ENCODE measurements at places on chromosomes 12 and 14.

GRCh38 chr12:30999011-30999410, 72.5 kb downstream of the TSPAN11 start:
- no peak for DNase-seq

DNA sequence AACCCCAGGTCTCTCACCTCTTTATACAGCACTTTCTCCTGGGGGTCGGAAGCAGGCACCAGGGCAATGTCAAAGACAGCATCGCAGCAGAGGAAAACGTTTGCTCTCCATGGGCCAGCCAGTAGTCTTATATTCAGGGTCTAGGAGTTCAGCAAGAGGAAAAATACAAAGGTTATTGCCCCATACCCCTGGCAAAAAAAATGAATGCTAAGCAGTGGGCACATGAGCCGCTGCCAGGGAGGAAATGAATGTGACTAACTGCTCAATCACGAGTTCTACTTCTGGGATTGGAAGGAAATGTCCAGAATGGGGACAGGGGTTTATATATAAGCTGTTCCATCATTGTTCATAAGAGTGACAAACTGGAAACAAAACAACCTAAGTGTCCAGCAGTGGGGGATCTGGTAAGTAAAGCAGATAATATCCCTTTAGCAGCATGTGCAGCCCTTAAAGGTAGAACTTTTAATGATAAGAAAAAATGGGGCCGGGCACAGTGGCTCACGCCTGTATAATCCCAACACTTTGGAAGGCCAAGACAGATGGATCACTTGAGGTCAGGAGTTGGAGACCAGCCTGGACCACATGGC, 53.8 kb downstream of the PHETA1 start:
- DNase-seq, result no peak

GRCh38 chr12:27906127-27906500, 66.4 kb downstream of the PTHLH start:
- no peak for DNase-seq

DNA sequence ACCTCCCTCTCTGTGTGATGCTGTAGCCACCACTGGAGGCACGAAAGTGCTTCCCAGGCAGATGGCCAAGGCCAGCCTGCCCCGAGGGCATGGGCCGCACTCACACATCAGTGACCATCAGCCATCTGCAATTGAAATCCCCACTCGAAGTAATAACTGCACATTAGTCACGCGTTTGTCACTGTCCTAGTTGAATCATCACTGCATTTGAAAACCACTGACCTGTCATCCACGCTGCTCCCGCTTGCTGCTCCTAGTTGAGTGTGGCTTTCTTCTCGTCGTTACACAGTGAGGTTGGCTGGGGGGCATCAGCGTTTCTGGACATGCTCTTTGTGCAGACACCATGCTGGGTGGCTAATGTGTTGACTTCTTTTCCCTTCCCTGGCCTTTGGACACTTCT, 176.1 kb downstream of the ADGRD1 start:
- DNase-seq, result no peak

GRCh38 chr12:60112763-60113162, 516.9 kb downstream of the SLC16A7 start:
- DNase-seq, result no peak

DNA sequence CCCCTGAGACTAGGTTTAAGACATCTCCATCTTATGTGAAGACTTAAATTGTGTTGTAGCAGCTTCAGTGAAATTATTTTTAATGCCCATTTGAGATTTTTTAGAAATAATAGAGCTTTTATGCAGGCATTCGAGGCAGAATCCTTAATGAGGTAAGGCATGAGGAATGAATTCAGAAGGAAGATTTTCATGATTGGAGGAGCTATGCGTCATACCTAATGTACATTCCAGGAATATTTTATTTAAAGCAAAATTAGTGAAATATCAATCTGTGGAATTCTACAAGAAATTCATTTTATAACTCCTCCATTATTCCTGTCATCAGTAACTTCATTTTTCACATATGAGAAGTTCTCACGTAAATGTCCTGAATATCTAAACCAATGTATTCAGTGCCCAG, 36.0 kb upstream of the GARIN6 start:
- DNase-seq, result no peak

DNA sequence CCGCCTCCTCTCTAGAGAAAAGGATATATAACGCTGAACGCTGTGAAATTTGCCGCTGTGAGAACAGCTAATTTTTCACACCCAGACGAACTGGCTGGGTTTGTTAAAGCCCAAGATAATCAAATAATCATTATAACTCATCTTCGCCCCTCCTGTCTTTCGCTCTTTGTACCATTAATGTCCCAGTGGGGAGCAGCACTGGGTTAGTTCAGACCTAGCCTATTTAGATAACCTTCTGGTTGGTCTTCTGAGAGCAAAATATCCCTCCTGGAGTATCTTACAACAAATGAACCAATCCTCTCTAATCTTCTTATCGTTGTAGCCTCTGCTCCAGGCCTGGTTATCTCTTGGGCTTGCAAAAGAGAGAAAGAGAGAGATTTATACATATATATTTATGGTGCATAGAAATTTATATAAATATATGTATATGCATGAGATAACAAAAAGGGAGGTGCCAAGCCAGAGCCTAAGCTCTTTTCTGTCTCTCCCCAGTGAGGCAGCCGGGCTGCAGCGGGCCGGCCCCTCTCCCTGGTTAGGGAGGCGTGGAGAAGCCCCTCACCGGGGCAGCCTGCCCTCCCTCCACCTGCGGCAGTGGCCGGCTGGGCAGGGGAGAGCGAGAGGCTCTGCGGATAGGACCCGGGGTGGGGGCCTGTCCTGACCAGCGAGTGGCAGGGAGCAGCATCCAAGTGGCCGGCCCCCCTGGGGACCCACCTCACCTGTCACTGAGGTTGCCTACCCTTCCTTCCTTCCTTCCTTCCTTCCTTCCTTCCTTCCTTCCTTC, 202.0 kb upstream of the LHX5 start:
- no peak for DNase-seq

DNA sequence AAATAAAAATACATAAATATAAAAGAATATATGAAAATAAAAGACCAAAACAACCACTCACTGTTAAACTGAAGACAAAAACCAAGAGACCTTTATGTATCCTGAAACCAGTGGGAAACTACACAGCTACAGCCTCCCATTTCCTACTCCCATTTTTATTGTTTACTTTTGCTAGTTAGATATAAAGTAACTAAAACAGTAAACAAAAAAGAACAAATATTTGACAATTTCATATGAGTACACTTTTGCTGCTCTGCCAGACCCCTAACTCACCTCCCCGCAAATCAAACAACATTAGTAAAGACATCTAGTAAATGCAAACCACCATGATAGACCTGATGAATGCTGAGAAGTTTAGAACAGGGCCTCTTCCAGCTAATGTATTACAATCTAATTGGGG, 97.1 kb downstream of the BCL2L14 start:
- no peak for DNase-seq

DNA sequence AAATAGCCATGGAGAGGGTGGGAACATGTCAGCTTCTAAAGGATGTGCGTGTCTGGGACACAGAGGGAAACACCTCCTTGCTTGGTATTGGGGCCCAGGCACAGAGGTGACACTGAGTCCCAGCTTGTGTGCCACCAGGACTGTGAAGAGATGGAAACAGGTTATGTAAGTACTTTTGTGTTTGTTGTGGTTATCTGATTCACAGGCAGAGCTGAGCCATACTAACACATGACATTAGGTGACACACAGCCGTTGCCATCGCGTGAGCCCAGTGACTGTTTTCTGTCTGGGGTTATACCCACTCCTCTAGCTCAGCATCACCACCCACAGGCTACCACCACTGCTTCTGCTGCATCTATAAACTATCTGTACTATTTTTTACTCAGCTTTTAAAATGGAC, 12.1 kb upstream of the FLVCR2 start:
- DNase-seq, result peak; percentile 29

- peak; percentile 3 for DNase-seq
Observed at GRCh38 chr12:84842406-84843013, 70.1 kb downstream of the SLC6A15 start.

DNA sequence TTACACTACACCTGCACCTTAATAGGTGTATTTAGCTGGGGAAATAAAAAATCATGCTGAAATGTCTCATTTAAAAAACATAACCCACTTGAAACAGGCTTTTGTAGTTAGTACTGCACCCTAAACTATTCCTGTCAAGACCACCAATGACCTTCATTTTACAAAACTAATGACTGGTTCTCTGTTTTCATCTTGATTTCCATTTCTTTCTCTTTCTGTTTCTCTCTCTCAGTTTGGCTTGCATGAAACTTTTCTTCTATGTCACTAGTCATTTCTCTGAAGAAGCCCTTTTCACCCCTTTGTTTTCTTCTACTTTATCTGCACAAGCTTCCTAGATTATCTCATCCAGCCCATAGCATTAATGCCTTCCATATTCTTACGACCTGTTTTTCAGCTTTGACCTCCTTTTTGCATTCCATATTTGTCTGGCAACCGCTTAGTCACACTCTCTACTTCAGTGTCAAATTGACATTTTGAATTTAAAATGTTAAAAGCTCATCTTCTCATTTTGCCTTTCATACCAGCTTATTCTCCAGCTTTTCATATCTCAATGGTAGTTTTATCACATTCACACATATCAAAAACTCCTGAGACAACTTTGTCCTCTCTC, 32.7 kb upstream of the KLRF1 start:
- no peak for DNase-seq

DNA sequence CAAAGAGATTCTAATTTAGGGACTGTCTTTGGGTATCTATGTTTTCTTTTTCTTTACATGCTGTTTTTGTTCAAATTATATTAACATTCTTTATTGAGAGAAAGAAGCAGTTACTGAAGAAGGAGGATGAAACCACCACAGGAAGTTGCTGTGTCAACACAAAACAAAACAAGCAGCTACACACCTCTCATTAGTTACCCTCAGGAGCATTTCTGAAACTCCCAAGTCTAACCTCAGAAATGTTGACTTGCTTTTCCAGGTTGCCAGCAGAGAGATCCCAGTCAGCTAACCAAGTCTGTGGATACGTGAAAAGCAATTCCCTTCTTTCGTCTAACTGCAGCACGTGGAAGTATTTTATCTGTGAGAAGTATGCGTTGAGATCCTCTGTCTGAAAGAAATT, 33.5 kb downstream of the CLEC1A start:
- no peak for DNase-seq

- no peak for DNase-seq
Observed at GRCh38 chr12:92369056-92369455, 223.4 kb upstream of the BTG1 start.

DNA sequence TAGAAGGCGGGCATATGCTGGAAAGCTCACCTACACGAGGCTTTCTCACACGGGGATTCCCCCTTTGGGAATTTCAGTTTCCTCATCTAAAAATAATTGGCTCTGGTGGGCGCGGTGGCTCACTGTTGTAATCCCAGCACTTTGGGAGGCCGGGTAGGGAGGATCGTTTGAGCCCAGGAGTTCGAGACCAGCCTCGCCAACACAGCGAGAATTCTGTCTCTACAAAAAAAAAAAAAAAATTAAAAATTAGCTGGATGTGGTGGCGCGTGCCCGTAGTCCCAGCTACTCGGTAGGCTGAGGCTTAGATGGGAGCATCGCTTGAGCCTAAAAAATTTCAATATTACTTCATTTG, 400 bp upstream of the NDUFA12 start:
- DNase-seq, result no peak

DNA sequence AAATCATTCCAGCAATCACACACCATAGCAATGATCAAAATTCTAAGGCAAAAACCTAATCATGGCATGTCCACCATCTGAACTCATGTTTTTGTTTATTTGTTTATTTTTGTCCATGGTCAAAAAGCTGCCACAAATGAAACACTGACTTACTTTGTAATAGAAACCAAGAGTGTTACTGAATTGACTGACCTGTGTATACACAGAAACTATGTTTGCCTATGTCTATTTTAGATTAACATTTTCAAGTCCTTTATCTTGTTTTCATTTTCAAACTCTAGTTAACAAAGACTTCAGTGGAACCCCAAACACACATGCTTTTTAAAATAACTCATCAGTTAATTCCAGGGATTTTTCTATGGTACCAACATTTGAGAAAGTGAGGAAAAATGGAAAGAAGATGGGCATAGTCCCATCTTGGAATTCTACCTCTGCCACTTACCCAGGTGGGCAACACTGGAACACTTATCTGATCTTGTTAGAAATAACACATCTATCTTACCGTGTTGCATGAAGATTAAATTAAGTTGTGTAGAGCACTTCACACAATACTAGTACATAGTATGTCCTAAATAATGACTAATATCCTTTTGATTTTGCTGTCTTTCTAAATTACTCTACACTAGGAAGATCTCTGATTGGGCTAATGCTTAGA, 6.4 kb downstream of the LUM start:
- no peak for DNase-seq

GRCh38 chr14:95296966-95297365, 22.7 kb downstream of the CLMN start:
- DNase-seq, result no peak

DNA sequence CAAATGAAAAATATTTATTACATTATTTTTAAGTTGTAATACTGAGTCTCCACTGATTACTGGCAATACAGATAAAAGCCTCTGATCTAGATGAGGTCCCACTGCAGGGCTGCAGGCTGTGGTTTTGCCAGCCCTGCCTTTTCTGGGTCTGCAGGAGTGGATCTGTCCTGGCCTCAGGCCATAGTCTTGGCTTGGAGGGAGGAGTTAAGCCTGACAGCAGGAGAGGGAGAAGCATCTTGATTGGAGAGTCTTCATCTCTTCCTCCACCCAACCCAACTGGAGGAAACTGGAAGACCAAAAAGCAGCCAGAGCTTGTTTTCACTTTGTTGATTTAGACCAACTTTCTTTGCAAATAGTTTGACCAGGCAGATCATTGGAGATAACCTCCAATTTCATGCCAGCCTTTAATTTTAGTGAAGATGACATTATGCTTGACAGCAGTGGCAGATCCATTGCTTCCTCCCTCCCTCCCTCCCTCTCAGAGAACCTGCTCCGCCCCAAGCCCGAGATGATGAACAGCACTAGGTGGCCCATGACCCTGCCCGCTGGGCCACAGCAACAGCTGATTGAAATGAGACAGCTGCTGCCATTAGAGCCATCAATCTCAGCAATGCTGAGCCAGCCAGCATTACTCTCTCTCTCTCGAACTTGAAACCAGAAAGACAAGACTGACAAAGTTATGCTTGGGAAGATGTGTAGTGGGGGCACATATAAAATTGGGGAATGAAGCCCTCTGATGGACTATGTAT, 222.4 kb downstream of the GLT1D1 start:
- DNase-seq, result no peak

DNA sequence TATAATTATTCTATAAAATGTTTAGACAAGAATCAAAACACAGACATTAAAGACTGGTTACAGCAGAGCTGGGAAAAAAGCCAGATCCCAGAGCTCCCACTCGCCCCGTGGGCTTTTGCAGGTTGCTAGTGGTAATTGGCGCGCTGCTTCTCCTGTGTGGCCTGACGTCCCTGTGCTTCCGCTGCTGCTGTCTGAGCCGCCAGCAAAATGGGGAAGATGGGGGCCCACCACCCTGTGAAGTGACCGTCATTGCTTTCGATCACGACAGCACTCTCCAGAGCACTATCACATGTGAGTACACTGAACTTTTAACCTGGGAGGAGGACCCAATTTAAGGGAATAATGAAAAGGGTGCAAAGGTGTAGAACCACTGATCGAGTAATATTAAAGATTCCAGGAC, 7.5 kb downstream of the TMEM52B start:
- DNase-seq, result no peak

GRCh38 chr12:132595183-132595582, 15.2 kb downstream of the LRCOL1 start:
- no peak for DNase-seq

GRCh38 chr12:100539202-100539601, 34.3 kb upstream of the GAS2L3 start:
- DNase-seq, result no peak

Measured in CD8-positive, alpha-beta memory T cell (primary cell).